ENCODE measurements at places on chromosomes 7 and 10.

GRCh38 chr10:114831186-114831867 lies 9.7 kb downstream of the FHIP2A start:
- no peak for DNase-seq

GRCh38 chr10:77186936-77187335 lies 450.7 kb downstream of the KCNMA1 start:
- DNase-seq = no peak

DNA sequence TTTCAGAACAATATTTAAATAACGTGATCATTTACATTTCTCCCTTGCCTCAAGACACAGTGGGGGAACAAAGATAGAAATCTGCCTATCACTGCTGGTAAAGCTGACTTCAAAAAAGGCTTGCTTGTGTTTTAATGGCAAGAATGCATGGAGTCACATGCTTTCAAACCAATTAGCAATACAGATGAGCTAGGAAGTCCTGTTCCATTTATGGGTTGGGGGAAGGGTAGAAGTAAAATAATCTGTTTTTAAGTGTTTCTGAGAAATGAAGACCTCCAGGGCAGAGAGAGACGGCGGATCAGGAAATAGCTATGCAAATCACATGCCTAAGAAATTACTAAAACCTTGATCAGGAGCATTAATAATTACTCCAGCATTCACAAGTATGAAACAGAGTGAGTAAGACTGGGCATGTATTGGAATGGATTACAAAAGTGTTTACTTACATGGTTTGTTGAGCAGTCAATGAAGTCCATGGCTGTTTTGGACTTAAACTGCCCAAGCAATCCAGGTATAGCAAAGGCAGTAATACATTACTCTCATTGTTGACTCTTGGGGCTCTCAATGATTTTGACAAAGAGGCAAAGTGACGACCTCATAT lies 142.0 kb downstream of the ARID5B start:
- DNase-seq = no peak

GRCh38 chr7:76054123-76055120 lies 6.5 kb downstream of the MDH2 start:
- no peak for DNase-seq

DNA sequence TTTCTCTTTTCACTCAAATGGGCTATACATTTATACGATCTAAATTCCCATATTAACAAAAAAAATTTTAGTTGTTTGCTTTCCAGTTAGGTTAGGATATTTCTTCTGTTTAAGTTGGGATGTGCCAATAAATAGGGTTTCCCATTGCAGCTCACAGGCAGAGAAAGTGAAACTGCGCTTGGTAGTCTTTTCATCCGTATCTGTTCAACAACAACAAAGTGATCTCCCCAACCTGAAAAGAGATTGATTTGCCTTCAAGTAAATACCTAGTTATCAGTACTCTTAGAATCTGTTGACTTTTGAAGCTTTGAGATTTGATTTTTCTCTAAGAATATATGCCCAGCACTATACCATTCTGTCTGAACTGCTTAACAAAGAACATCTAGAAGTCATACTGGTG lies 143.4 kb downstream of the DYNC1I1 start:
- no peak for DNase-seq

DNA sequence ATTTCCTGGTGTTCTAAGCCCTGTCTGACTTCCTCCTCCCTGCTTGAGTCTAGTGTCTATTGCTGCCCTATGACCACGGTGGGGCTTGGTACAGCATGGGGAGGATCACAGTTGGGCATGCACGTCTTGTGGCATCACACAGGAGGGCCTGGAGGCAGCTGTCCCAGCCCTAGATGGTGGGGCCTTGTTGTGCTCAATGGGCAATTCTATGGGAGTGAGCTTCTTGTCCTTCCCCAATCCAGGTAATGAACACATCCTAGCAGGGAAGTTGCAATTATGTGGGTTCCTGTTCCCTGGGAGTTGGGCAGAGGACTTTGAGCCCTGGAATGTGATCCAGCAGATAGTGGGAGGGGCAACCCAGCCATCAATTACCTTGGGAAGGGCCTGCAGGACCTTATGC lies 10.8 kb upstream of the FAM3C start:
- no peak for DNase-seq

GRCh38 chr10:123865880-123866279 lies 25.7 kb downstream of the CPXM2 start:
- no peak for DNase-seq

DNA sequence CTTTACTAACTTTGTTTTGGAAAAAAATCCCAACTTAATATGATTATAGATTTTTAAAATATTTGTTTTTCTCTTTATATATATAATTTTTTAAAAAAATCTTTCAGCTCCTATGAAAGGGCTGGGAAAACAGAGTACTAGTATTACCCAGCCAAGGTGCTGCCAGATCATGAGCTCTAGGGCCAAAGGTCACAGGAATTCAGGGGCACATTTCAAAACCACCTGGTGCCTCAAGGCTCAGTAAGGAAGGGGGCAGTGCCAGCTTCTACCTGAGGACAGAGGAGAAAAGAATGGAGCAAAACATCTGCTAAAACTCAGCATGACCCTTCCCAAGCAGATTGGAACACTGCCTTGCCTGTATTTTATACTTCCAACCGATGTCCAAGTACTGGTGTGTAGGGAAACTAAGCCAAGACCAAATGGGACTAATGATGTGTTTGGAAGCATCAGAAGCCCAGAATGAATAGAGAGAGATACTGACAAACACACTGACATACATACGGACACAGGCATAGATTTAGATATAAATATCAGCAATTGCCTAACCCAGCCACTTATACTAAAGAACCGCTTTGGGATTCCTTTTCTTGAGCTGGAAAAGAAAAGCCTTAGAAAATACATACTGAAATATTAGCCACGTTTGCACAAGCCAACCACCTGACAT lies 667.3 kb downstream of the PARD3 start:
- DNase-seq = no peak

DNA sequence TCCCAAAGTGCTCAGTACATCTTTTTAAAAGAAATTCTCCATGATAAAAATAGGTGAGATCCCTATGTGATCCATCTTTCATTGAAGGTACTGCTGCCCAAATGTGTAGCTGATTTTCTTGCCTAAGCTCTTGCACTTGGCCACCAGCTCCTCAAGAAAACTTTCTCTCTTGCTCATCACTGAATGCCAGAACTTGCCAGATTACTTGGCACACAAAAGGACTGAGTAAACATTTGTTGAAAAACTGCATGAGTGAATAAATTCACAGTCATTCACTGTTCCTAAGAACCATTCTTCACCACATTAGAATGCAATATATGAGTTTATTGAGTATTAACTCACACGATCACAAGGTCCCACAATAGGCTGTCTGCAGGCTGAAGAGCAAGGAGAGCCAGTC lies 99.9 kb downstream of the TRIL start:
- DNase-seq = no peak

GRCh38 chr10:55820478-55820877 lies 540.6 kb downstream of the ZWINT start:
- DNase-seq = no peak

GRCh38 chr7:104275900-104276299 lies 52.5 kb upstream of the LHFPL3 start:
- DNase-seq = no peak

- no peak for DNase-seq
Observed at GRCh38 chr10:89241486-89242344, 9.9 kb downstream of the LIPA start.

GRCh38 chr7:6502886-6503285 lies 48.4 kb downstream of the GRID2IP start:
- peak; percentile 19 for DNase-seq

DNA sequence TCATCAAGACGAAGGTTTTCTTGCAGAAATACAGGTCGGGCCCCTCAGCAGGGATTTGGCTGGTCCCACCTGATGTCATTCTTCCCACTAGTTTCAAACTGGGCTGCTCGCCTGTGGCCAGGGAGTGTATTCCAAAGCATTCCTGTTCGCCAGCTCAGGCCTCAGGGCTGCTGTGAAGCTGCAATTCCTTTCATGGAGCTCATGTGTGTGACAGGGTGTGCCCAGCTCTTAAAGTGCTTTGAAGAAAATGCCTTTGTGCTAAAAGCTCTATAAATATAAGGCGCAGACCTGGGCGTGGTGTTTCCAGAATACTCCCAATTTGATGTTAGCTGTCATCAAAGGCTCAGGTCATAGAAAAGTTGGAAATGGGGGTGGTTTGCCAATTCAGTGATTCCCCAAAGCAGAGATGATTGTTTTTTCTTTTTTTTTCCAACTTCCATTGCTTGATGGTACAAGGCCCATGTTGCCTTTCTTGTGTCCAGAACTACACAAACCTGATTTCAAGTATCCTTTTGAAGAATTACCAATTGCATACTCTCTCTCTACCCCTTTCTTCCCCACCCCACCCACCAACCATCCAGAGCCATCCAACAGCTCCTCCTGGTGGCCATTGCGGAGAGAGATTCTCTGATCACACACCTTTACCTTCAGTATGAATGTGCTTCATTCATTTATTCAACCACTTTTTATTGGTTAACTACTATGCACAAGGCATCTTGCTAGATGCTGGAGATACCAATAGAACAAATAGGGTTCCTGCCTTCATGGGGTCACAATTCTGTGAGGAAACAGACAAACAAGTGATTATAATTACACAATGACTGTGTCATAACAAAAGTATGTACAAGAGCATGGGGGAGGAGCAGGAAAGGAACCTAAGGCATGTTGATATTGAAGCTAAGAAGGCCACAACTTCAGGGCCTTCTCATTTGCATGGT lies 297.3 kb upstream of the LYZL1 start:
- DNase-seq = peak; percentile 26

GRCh38 chr7:22622116-22622785 lies 104.7 kb upstream of the IL6 start:
- DNase-seq = no peak

GRCh38 chr10:132519382-132520176 lies 18.0 kb upstream of the INPP5A start:
- peak; percentile 28 for DNase-seq

GRCh38 chr10:68301790-68302502 lies 29.9 kb upstream of the HNRNPH3 start:
- peak; percentile 42 for DNase-seq

DNA sequence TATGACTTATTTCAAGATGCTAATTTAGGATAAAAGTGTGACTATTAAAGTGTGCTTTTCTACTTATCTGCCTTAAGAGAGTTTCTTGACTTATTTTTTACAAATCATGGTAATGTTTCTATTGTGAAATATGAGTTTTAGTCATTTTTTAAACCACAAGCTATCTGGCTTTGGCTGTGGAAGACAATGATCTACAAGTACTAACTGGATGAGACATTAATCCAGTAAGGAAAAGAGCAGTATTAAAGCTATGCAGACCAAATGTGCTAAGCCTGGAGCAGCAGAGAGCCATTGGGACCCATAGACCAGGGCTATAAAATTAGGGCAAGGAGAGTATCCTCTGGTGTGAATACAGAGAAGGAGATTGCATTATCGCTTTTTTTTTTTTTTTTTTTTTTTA lies 92.4 kb downstream of the SEMA3A start:
- no peak for DNase-seq

GRCh38 chr10:96390460-96390864 lies 31.7 kb upstream of the OPALIN start:
- DNase-seq = no peak

DNA sequence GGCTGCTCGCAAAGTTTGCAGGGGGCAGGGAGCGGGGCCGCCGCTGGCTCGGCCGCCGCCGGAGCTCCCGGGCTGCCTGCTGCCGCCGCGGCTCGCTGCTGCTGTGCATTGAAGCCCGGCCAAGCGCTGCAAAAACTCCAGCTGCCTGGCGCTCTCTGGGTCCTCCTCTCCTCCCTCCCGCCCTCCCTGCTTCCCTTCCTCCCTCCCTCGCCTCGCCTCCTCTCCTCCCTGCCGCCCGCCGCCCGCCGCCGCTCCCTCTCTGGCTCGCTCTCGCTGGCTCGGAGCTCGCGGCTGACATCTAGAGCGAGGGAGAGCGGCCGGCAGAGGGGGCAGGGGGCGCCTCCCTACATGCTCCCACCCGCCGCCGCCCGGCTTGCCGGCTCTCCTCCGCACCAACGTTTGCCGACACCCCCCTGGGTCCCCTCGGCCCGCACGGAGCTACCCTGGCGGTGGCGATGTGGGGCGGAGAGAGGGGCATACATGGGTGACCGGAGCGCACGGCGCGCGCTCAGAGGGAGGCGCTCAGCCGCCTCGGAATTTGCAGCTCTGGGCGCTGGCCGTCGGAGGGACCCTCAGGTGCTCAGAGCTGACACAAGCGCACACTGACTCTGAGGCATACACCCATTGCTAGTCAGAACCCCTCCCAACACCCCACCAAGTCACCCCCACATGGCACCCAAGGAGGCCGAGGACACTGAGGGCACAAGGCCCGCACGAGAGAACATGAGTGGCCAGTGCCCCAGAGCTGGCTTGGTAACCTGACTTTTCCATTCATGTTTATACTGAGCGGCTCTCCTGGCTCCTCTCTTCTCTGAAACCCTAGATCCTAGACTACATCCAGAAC lies 1.2 kb upstream of the PLXNA4 start:
- DNase-seq = peak; percentile 50

DNA sequence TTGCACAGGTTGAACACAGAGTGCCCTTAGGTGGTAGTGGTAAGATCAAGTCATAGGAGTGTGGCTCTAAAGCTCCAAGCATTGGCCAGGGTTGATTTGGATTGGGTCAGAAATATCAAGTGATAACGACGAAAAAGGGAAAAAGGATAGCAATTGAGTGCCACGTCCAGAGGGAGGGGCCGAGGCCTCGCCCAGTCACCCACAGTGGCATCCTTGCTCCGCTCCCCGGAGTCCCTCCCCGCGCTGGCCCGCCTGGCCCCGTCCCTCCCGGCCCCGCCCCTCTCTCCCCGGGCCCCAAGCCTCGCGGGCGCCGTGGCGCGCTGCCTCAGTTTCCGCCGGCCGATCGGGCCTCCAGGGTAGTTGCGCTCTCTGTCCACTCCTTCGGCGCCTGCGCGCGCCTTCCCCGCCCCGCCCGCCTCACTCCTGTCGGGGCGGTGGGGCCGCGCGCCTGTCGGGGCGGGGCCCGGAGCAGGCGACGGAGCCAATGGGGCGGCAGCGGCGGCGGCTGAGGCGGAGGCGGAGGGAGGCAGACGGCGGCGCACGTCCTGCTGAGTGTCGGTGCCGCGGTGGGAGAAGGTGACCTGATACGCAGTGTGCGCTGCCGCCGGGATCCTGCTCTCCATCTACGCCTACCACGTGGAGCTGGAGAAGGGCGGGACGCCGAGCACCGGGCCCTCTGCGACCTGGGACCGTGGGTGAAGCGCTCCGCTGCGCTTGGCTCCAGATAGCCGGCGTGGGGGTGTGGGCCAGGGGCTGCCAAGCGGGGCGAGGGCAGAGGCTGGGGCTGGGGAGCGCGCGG lies 209.1 kb upstream of the ZNF722 start:
- no peak for DNase-seq

- DNase-seq = no peak
Observed at GRCh38 chr10:91191584-91191919, 28.9 kb upstream of the PCGF5 start.

DNA sequence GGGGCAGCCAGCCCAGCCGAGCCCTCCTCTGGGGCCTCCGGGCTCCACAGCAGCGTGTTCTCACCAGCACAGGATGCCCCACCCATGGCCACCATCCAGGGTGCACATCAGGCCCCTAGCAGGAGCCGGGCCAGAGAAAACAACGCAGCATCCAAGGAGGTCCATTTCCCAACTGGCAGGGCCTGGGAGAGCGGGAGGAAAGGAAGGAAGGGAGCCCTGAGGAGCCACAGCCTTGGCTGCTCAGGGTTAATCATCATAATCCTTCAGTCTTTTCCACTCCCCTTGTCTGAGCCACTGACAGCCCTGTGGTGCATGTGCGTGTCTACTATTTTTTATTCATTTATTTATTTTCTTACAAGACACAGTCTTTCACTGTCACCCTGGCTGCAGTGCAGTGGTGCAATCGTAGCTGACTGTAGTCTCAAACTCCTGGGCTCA lies 3.6 kb downstream of the PLAC9 start:
- DNase-seq = no peak

- DNase-seq = no peak
Observed at GRCh38 chr10:65940816-65941662, 984.8 kb upstream of the LRRTM3 start.
